Memory B cell (primary cell): ENCODE measurements at places on chromosomes 1 and 21.
A peak's percentile ranks its signal among the peaks of the same experiment; 100 is the strongest.

DNA sequence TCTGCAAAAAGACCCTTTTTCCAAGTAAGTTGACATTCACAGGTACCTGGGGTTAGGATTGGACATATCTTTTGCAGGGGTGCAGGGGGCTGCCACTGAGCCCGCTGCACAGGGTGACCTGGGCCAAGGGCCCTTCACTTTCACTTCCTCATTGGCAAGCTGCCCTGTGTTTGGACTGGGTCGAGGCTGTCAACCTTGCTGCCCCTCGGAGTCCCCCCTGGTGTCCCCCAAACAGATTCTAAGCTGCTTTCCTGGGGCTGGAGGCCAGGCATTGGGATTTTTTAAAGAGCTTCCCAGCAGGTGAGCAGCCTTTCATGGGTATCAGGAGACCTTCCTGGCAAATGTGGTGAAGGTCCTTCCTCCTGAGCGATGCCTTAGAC, 7.9 kb upstream of the UMODL1 start:
- no peaks in the 10 kb centered on the region for H3K36me3 ChIP-seq
- H3K27ac ChIP-seq = peak overlapping the region; percentile 95
- peaks cover 59% of the 10 kb centered on the region for H3K4me1 ChIP-seq

DNA sequence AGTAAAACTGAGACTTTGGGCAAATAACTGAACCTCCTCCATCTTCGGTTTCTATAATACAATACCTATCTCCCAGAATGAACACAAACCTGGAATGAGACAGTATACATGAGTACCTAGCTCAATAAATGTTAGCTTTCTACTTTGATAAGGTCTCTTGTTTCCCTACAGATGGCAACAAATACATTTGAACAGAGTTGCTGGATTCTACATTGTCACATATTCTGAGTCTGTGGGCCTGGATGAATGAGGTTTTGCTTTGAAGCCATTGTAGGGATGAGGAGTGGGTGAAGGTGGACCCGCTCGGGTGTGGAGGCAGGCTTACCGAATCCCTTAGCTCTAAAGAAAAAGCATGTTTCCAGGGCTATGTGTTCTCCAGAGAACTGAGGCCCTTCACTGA, 13.9 kb upstream of the FYB2 start:
- peaks cover 3% of the 10 kb centered on the region for H3K4me1 ChIP-seq
- no peak overlapping the region for H3K4me3 ChIP-seq
- no peaks in the 10 kb centered on the region for H3K36me3 ChIP-seq
- peaks cover 9% of the 10 kb centered on the region for H3K27me3 ChIP-seq
- DNase-seq = no peak

- DNase-seq = no peak
- no peak overlapping the region for H3K4me3 ChIP-seq
- no peaks in the 10 kb centered on the region for H3K27me3 ChIP-seq
- peak overlapping the region; percentile 61 for H3K27ac ChIP-seq
- H3K4me1 ChIP-seq = peaks cover 37% of the 10 kb centered on the region
- no peaks in the 10 kb centered on the region for H3K36me3 ChIP-seq
Observed at GRCh38 chr1:59005491-59006288, 221.8 kb upstream of the JUN start.

DNA sequence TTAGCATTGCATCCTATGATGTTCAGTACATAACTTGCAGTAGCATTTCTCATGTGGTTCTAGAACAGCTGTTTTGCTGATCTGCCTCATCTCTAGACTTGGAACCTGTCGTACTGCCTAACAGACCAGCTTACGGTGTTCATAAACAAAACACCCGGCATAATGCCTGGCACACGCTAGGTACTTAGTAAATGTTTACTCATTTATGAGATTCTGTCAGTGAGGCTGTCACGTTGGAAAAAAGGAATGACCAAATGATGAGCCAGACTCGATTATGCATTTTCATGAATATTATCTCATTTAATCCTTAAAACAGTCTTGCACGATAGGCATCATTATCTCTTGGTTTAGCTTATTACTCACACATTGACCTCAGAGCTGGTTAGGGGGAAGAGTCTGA, 46.4 kb downstream of the CACHD1 start:
- DNase-seq = no peak
- H3K27me3 ChIP-seq = peaks cover 2% of the 10 kb centered on the region
- no peaks in the 10 kb centered on the region for H3K36me3 ChIP-seq
- no peaks in the 10 kb centered on the region for H3K4me1 ChIP-seq
- H3K27ac ChIP-seq = no peak overlapping the region
- H3K4me3 ChIP-seq = no peak overlapping the region

- H3K4me1 ChIP-seq = peaks cover 12% of the 10 kb centered on the region
- H3K27me3 ChIP-seq = no peaks in the 10 kb centered on the region
- DNase-seq = no peak
Observed at GRCh38 chr1:231385416-231385748, 36.7 kb downstream of the EGLN1 start.

- H3K27ac ChIP-seq = no peak overlapping the region
- no peaks in the 10 kb centered on the region for H3K27me3 ChIP-seq
- no peak for DNase-seq
Observed at GRCh38 chr1:54296666-54297065, 96.7 kb downstream of the MRPL37 start.

- peaks cover 28% of the 10 kb centered on the region for H3K36me3 ChIP-seq
- no peak for DNase-seq
- no peaks in the 10 kb centered on the region for H3K27me3 ChIP-seq
- H3K4me3 ChIP-seq = no peak overlapping the region
- peaks cover 5% of the 10 kb centered on the region for H3K4me1 ChIP-seq
- no peak overlapping the region for H3K27ac ChIP-seq
Observed at GRCh38 chr1:174976436-174977108, 23.2 kb upstream of the CACYBP start.

DNA sequence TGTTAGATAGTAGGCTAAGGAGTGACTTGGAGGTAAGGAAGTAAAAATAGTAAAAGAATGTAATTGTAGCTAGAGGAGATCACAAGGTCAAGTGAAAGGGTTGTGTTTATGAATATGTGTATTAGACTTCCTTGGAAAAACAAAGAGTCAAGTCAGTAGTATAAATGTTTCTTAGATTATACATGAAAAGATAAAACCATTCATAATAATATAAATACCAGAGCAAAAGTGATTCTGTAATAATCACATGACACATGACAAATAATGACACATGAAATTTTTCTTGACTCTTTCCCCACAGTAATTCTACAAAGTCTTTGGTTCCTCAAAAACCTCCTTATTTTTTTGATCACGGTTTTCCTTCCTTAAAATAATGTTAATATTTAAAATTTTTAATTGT, 56.4 kb downstream of the IVNS1ABP start:
- H3K36me3 ChIP-seq = no peaks in the 10 kb centered on the region
- no peak overlapping the region for H3K4me3 ChIP-seq
- DNase-seq = no peak
- no peak overlapping the region for H3K27ac ChIP-seq
